Smooth muscle cell of the coronary artery (primary cell): ENCODE measurements at places on chromosomes 12 and 14. TPM values are rescaled to one million over a fixed set of nuclear protein-coding genes. Genes with fewer than 3 reads are reported as not detected.

Gene RNF212B
- total RNA-seq: not detected in 2 replicates

Gene RAPGEF3
- total RNA-seq: 3.3 and 4.1 TPM in 2 replicates

Gene NPAS3
- 0.08 and 1.1 TPM in 2 replicates for total RNA-seq

Gene KRT7
- 5.4 and 533 TPM in 2 replicates for total RNA-seq

Gene NANOG
- not detected in 2 replicates for total RNA-seq

Gene TAS2R9
- not detected in 2 replicates for total RNA-seq

Gene DLGAP5
- total RNA-seq: 0.23 and 9.2 TPM in 2 replicates

Gene RIN3
- 2.3 and 2.6 TPM in 2 replicates for total RNA-seq

Gene RAD9B
- total RNA-seq: 0.30 TPM in 1 of 2 replicates, not detected in the other

Gene LRRC10
- not detected in 2 replicates for total RNA-seq

Gene CLEC4D
- total RNA-seq: not detected in 2 replicates

Gene KRT71
- total RNA-seq: not detected in 2 replicates

Gene GPRC5D
- 0.12 TPM in 1 of 2 replicates, not detected in the other for total RNA-seq

Gene PIP4P1
- 17.0 and 19.8 TPM in 2 replicates for total RNA-seq

Gene FOXN3
- total RNA-seq: 12.0 and 15.7 TPM in 2 replicates

Gene FMNL3
- 17.2 and 46.4 TPM in 2 replicates for total RNA-seq

Gene IL26
- 0.35 TPM in 1 of 2 replicates, not detected in the other for total RNA-seq

Gene C12orf60
- 0.23 and 1.3 TPM in 2 replicates for total RNA-seq

Gene SMCO2
- total RNA-seq: 0.08 TPM in 1 of 2 replicates, not detected in the other

Gene TAS2R13
- total RNA-seq: 0.70 and 1.1 TPM in 2 replicates

Gene LIN7A
- 1.5 and 2.5 TPM in 2 replicates for total RNA-seq

Gene JAG2
- total RNA-seq: 1.6 and 4.2 TPM in 2 replicates

Gene TRHDE
- 0.38 TPM in 1 of 2 replicates, not detected in the other for total RNA-seq

Gene GALNT9
- not detected in 2 replicates for total RNA-seq

Gene GNB3
- total RNA-seq: 1.7 and 1.8 TPM in 2 replicates

Gene FZD10
- 0.47 TPM in 1 of 2 replicates, not detected in the other for total RNA-seq
